ENCODE measurements at places on chromosomes 6 and 20.

DNA sequence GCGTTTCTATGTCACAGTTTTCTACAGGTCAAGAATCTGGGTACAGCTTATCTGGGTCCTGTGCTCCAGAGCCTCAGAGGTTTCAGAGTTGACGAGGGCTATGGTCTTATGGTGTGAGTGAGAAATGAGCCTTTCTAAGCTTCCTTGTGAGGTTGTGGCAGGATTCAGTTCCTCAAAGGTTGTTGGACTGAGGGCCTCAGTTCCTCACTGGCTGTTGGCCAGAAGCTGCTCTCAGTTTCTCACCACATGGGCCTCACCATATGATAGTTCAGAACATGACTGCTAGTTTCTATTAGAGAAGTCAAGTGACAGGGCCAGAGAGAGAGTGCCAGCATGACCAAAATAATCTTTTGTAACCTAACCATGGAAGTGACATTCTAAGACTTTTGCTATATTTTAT is 96.1 kb downstream of the NUS1 start:
- no peak for DNase-seq

GRCh38 chr20:54133434-54134427 is 40.1 kb downstream of the CYP24A1 start:
- no peak for DNase-seq

GRCh38 chr20:46407671-46407996 is 1.2 kb upstream of the ELMO2 start:
- DNase-seq = no peak

DNA sequence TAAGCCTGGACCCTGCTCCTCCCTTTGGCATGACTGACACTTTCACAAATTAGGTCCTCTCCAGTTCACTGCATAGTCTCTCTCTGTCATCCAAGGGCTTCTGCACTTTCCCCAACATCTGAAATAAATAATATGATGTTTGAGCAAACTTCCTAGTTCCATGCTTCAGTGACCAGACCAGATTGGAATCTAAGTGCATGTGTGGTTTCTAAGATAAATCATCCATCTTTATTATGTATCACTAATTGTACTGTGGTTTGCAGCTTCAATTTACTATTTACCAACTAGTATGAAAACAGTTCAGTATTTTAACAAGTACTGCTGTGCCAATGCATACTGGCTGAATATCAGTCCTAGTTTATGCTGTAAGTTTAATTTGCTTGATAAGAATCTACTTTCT is 18.7 kb downstream of the SESN1 start:
- no peak for DNase-seq

GRCh38 chr6:29730575-29731126 is 7.4 kb downstream of the HLA-F start:
- DNase-seq = no peak

- DNase-seq = no peak
These were observed 10.4 kb downstream of the KCNS1 start for GRCh38 chr20:45090481-45090880.
